IMR-90 (cell line): ENCODE measurements at places on chromosomes 16 and 17. TPM values are rescaled to one million over a fixed set of nuclear protein-coding genes. Genes with fewer than 3 reads are reported as not detected.

PSMC3IP gene
- total RNA-seq = 5.6 and 8.9 TPM in 2 replicates

GRCh38 chr17:12358477-12358876 lies 307.2 kb upstream of the MYOCD start:
- peak overlapping the region; percentile 44; the same call in 1 of the 2 replicates for H3K27ac ChIP-seq
- H3K27me3 ChIP-seq = no peaks in the 10 kb centered on the region
- peak; percentile 6 for DNase-seq
- H3K4me3 ChIP-seq = no peak overlapping the region
- peaks cover 12% of the 10 kb centered on the region for H3K4me1 ChIP-seq
- H3K36me3 ChIP-seq = no peaks in the 10 kb centered on the region

GRCh38 chr16:73000020-73000906 lies 47.7 kb downstream of the ZFHX3 start:
- peaks cover 9% of the 10 kb centered on the region for H3K4me1 ChIP-seq
- DNase-seq = no peak
- H3K27ac ChIP-seq = no peak overlapping the region
- H3K36me3 ChIP-seq = no peaks in the 10 kb centered on the region
- H3K27me3 ChIP-seq = no peaks in the 10 kb centered on the region

ITGA2B gene
- total RNA-seq = under 0.01 TPM in 2 replicates

PHKG2 gene
- 26.0 and 26.7 TPM in 2 replicates for total RNA-seq

TEX14 gene
- total RNA-seq = not detected in 2 replicates

MPO gene
- not detected in 2 replicates for total RNA-seq

GRCh38 chr17:63698886-63699637 lies 863 bp downstream of the LIMD2 start:
- H3K4me1 ChIP-seq = no peaks in the 10 kb centered on the region
- no peaks in the 10 kb centered on the region for H3K27me3 ChIP-seq
- peak; percentile 29 for DNase-seq
- H3K4me3 ChIP-seq = peak overlapping the region; percentile 84

DNA sequence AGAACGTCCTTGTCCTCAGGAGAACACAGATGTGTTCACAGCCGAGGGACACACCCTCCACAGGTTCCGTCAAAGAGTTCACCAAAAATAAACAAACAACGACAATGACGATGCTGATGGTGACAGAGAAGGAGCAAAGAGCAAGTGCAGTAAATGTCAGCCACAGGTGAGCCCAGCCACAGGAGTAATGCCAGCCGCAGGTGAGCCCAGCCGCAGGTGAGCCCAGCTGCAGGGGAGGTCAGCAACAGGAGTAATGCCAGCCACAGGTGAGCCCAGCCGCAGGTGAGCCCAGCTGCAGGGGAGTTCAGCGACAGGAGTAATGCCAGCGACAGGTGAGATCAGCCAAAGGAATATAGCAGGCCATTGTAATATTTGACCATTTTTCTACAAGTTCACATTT lies 315.2 kb downstream of the FOXL1 start:
- H3K4me3 ChIP-seq = no peak overlapping the region
- no peaks in the 10 kb centered on the region for H3K27me3 ChIP-seq
- no peak for DNase-seq
- no peaks in the 10 kb centered on the region for H3K36me3 ChIP-seq

GRCh38 chr16:87754535-87754934 lies 11.3 kb downstream of the KLHDC4 start:
- no peaks in the 10 kb centered on the region for H3K27me3 ChIP-seq
- DNase-seq = no peak
- H3K4me1 ChIP-seq = peaks cover 4% of the 10 kb centered on the region; the same call in 1 of the 2 replicates
- H3K27ac ChIP-seq = no peak overlapping the region

USP43 gene
- not detected in 2 replicates for total RNA-seq

TBC1D10B gene
- 8.1 and 8.4 TPM in 2 replicates for total RNA-seq

- H3K4me1 ChIP-seq = peaks cover 20% of the 10 kb centered on the region
- peaks cover 55% of the 10 kb centered on the region for H3K36me3 ChIP-seq
- no peak overlapping the region for H3K4me3 ChIP-seq
- no peaks in the 10 kb centered on the region for H3K27me3 ChIP-seq
Observed at GRCh38 chr16:86476956-86477534, 33.3 kb upstream of the FOXF1 start.

SNRNP25 gene
- 63.3 and 88.0 TPM in 2 replicates for total RNA-seq

GRCh38 chr16:8062677-8063076 lies 527.6 kb downstream of the TMEM114 start:
- no peak overlapping the region for H3K4me3 ChIP-seq
- no peaks in the 10 kb centered on the region for H3K27me3 ChIP-seq
- no peaks in the 10 kb centered on the region for H3K4me1 ChIP-seq
- no peak overlapping the region for H3K27ac ChIP-seq
- DNase-seq = no peak

GRCh38 chr16:51994597-51994996 lies 552.3 kb downstream of the TOX3 start:
- H3K36me3 ChIP-seq = no peaks in the 10 kb centered on the region
- no peak overlapping the region for H3K27ac ChIP-seq
- no peak for DNase-seq
- H3K27me3 ChIP-seq = peaks cover 2% of the 10 kb centered on the region; the same call in 1 of the 2 replicates
- H3K4me3 ChIP-seq = no peak overlapping the region

CSF3 gene
- not detected in 2 replicates for total RNA-seq

GRCh38 chr17:68314916-68315535 lies 23.7 kb downstream of the ARSG start:
- no peaks in the 10 kb centered on the region; the same call in 1 of the 2 replicates for H3K4me1 ChIP-seq
- no peak for DNase-seq
- H3K36me3 ChIP-seq = no peaks in the 10 kb centered on the region
- no peak overlapping the region for H3K27ac ChIP-seq
- no peak overlapping the region for H3K4me3 ChIP-seq

- peaks cover 30% of the 10 kb centered on the region for H3K4me1 ChIP-seq
- no peaks in the 10 kb centered on the region for H3K27me3 ChIP-seq
- no peak overlapping the region for H3K4me3 ChIP-seq
Observed at GRCh38 chr16:84840687-84841627, 21.2 kb downstream of the CRISPLD2 start.

CDK10 gene
- 18.6 and 19.5 TPM in 2 replicates for total RNA-seq

DNA sequence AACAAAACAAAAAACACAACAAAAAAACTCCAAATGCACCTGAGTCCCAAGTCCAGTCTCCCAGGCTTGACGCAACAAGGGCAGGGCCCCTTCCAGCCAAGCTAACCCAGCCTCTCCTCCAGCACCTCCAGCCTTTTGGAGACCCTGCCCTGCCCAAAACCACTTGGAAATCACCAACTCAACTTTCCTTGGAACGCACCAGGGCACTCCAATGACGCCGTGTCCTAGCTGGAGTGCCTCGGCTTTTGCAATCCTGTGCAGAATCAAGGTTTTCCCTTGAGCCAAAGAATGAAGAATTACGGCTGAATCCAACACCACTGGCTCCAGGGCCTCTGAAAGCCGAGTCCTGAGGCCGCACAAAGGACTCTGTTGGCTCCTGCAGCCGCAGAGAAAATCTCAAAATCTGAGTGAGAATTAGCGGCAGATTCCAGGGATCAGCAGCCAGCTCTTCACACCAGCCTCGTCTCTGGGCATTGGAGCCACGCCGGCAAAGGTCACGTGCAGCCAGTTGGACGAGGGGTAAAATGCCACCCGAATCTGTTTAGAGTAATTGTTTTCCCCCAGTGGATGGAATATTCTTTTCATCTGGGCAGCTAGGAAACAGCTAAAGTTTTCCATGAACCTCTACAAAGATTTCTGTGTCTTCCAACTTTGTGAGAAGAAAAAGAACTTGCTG lies 9.7 kb upstream of the BAIAP2 start:
- no peak overlapping the region for H3K4me3 ChIP-seq
- no peak overlapping the region for H3K27ac ChIP-seq
- H3K27me3 ChIP-seq = peaks cover 32% of the 10 kb centered on the region
- no peaks in the 10 kb centered on the region for H3K36me3 ChIP-seq

DNA sequence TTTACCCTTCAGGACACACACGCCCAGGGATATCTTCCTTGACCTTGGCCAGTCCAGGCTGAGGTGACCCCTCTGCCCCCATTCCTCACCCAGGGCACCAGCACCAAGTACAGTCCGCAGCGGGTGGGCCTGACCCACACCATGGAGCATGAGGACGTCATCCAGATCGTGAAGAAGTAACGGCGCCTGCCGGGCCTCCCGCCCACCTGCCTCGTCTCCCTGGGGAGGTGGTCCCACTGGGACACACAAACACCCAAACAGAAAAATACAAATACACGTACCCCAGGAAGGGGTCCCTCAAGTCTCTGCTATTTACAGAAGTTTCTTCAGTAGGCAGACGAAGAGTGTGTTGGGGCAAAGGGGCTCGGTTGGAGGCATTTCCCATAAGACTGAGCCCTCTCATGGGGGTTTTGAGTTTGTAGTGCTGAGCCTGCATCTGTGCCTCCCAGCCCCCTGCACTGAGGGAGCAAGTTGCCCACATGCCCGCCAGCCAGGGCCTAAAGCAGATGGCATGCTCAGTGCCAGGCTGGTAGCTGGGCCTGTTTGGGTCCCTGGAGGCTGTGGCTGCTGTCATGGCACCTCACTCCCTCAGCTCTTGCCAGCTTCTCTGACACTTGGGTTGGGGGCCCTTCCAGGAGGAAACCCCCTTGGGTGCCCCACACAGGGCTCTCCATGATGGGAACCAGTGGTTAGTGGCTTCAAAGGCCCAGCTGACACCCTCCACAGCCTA lies 1.3 kb upstream of the MYO15A start:
- no peaks in the 10 kb centered on the region for H3K27me3 ChIP-seq
- H3K36me3 ChIP-seq = peaks cover 33% of the 10 kb centered on the region
- H3K4me1 ChIP-seq = no peaks in the 10 kb centered on the region
- no peak overlapping the region for H3K4me3 ChIP-seq
- no peak overlapping the region for H3K27ac ChIP-seq

DNAAF8 gene
- total RNA-seq = 0.54 and 0.56 TPM in 2 replicates

LPO gene
- total RNA-seq = not detected in 2 replicates

GRCh38 chr17:42509841-42510240 lies 26.2 kb upstream of the NAGLU start:
- H3K36me3 ChIP-seq = peaks cover 24% of the 10 kb centered on the region
- no peak for DNase-seq
- peaks cover 26% of the 10 kb centered on the region for H3K4me1 ChIP-seq
- no peak overlapping the region for H3K4me3 ChIP-seq
- no peaks in the 10 kb centered on the region for H3K27me3 ChIP-seq

DNA sequence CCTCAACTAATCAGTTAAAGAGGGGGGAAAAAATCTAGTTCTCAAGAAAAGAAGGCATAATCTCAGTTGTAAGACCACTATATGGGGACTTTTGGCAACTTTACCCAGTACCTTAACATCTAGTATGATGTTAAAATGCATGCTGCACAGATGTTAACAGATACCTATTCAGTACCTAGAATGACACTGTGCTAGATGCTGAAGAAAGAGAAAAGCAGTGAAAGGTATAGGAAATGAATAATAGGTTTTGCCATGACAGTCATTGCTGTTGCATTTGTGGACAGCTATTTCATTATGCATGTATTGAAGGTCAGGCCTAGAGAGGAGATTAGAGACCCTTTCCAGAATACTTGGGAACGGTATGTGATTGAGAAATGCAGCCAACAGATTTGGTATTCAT lies 34.5 kb downstream of the PIGL start:
- H3K4me3 ChIP-seq = no peak overlapping the region
- no peaks in the 10 kb centered on the region for H3K27me3 ChIP-seq
- H3K4me1 ChIP-seq = peaks cover 7% of the 10 kb centered on the region

GRCh38 chr17:46815474-46816353 lies 2.8 kb downstream of the WNT3 start:
- peaks cover 2% of the 10 kb centered on the region; the same call in 1 of the 2 replicates for H3K4me1 ChIP-seq
- H3K27me3 ChIP-seq = peaks cover 72% of the 10 kb centered on the region
- no peak overlapping the region for H3K27ac ChIP-seq
- DNase-seq = no peak

DNA sequence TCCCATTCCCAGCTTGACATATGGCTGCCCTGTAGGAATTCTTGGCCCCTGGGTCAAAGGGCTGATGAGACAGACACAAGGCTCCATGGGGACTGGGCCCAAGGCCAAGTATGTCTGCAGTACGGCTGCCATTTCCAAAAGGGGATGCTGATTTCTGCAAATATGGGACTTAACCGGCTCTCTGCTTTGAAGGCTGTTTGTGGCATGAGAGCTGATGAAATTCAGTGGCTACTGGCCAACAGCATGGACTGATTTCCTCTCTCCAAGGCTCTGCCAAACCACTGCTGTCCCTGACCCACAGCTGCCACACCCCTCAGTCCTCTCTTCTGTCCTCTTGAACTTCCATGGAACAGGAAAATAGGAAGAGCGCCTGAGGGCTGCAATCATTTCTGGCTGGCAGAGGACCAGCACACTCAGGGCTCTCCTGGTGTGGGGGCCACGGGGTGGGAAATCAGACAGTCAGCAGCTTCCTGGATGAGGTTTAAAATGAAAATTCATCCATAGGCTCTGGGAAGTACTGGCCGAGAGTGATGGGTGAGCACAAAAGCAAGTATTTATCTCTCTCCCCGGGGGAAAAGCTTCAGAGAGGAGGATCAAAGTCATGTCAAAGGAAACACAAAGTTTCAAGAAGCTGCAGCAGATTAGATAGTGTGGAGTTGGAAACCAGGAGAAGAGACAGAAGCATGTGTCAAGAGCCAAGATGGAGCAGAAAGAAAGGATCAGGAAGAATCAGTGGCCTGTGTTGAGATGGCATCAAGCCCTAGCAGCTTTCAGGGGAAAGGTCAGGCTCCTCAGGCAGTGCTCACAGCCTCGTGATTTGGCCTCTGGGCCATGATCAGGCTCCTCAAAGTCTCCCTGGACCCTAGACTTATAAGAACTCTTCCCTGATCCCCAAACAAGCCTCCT lies 64.1 kb upstream of the SREBF1 start:
- no peak overlapping the region for H3K4me3 ChIP-seq
- H3K27ac ChIP-seq = peak overlapping the region; percentile 42
- H3K4me1 ChIP-seq = peaks cover 12% of the 10 kb centered on the region
- H3K36me3 ChIP-seq = peaks cover 15% of the 10 kb centered on the region
- peak; percentile 94 for DNase-seq

DNA sequence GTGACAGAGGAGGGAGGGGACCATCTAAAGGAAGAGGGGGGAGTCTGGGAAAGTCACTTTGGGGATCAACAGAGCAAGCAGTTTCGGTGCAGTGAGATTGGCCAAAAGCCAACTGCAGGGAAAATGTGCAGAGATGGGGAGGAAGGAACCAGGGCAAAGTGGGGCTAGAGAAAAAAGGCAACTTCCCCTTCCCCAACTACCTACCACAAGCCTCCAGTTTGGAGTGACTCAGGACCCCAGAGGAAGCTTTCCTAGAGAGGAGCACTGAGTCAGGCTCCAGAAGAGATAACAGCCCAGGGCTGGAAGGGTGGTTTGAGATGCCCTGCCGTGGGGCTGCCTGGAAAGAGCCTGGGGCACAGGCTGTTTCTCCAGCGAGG lies 6.9 kb upstream of the CD300LD start:
- H3K4me1 ChIP-seq = no peaks in the 10 kb centered on the region
- DNase-seq = no peak
- no peak overlapping the region for H3K4me3 ChIP-seq
- no peaks in the 10 kb centered on the region for H3K27me3 ChIP-seq

MRPS7 gene
- total RNA-seq = 55.9 and 62.5 TPM in 2 replicates

- peaks cover 5% of the 10 kb centered on the region; the same call in 1 of the 2 replicates for H3K4me1 ChIP-seq
- no peaks in the 10 kb centered on the region for H3K36me3 ChIP-seq
- H3K27ac ChIP-seq = no peak overlapping the region
- H3K27me3 ChIP-seq = peaks cover 49% of the 10 kb centered on the region
Observed at GRCh38 chr17:30239089-30239462, 3.6 kb upstream of the SLC6A4 start.

CCL4 gene
- not detected in 2 replicates for total RNA-seq
